ENCODE measurements at places on chromosomes 11 and 22.
A peak's percentile ranks its signal among the peaks of the same experiment; 100 is the strongest.

- no peak for DNase-seq
Measured at GRCh38 chr22:37310815-37311595, 28.7 kb downstream of the CYTH4 start.

DNA sequence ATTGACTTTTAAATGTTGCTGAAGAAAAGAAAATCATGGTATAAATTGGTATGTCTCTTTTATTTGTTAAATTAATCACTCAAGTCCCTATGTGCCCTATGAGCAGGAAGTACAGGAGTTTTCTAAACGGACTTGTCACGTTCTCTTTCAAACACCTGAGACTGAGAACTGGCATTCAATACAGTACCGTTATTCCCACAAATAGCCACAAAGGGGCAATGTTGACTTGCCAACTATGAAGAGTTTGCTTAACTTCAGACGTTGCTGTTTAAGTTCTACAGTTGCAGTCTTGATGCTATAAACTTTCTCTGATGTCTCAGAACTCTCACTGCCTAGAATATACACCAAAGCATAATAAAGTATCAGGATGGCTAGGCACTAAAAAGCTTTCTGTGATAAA is 7.6 kb downstream of the OR56A1 start:
- peak; percentile 85 for DNase-seq

- no peak for DNase-seq
Measured at GRCh38 chr11:77301510-77301909, at the start of gene GDPD4. TSS of gene GDPD4 (minus strand) at chr11:77301686. CDS start at chr11:77285137, 16,549 bp downstream.

GRCh38 chr11:57473285-57473841 is 13.0 kb downstream of the RTN4RL2 start:
- no peak for DNase-seq

DNA sequence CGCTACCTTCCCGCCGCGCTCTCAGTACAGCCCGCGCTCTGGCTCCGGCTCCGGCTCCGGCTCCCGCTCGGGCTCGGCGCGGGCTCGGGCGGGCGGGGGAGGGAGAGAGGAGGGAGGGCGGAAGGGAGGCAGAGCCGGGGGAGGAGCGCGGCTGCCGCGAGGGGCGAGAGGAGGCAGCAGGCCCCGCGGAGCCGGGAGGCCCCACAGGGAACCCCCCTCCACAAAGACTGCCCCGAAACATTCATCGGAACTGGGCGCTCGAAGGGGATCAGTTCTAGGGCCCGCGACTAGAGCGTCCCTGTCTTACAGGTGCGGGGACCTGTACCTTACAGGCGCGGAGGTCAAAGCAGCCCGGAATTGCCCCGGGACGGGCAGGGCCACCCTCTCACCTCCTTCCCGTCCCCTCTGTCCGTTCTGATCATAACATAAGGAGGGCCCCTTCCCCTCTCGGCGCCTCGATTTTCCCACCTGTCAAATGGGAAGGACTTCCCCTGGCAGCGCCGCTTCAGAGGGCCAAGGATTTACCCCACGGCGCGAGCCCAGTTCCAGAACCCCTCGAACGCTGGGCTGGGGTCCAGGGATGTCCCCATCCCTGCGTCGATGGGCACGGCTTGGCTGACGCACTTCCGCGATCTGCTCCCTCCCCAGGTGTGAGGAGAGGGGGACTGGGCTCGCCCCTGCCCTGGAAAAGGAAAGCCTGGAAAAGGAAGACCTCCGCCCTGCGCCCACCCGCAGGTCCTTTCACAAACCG is at the start of gene SHISA8:
Gene SHISA8 (minus strand): TSS at position 40 of the 751 bp plus-strand sequence. CDS start 407 bp downstream, outside the sequence.
- peak; percentile 71 for DNase-seq

DNA sequence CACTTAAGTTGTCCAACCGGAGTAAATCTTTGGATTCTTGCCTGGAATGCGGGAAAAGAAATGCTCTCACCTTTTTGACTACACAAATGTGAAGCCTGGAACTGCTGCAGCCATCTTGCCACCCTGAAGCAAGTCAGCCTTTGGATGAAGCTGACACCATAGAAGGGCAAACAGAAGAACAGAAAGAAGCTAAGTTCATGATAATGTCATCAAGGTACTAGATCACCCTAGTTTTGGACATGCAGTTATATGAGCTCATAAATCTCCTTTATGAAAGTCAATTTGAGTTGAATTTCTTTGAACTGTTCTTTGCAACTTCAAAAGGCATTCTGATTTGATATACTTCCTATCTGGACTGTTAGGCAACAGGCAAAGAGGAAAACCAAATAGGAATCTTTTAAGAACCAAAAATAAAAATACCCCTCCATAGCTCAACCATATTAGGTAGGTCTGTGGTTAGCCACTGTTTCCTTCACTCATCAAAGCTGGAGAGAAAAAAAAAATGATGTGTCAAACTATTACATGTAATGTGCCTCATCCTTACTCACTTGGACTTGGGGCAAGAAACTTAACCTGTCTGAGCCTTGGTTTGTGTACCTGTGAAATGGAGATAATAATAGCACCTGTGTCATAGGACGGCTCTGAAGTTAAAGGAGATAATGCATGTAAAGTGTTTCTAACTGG is 91.9 kb downstream of the WT1 start:
- no peak for DNase-seq

All from DMS53 (cell line).